Progenitor cell of endocrine pancreas (in vitro differentiated cells): ENCODE measurements at places on chromosomes 1 and 21.

DNA sequence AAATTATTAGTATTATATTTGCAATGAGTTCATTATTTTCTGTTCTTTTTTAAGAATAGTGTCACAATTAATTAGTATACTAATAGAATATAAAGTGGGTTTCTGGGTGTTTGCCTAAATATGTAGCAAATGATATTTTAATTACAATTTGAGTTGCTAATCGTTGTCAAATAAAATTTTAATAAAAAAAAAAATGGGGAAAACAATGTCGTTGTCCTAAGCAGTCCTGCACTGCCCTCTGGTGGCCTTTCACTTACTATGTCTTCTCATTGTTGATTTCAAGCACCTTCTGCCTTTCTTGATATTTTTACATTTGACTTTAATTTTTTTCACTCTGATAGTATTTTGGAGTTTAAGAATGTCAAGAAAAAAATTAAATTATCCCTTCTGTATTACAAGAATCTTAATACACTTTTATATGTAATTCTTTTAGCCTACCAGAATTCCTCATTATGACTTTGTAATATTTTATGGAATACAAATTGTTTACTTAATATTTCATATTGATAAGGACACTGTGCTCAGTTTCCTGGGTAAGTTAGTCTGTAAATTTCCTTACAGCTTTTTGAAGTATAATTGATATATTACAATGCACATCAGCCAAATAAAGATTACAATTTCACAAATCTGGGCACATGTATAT lies 104.5 kb upstream of the FMN2 start:
- DNase-seq = no peak

DNA sequence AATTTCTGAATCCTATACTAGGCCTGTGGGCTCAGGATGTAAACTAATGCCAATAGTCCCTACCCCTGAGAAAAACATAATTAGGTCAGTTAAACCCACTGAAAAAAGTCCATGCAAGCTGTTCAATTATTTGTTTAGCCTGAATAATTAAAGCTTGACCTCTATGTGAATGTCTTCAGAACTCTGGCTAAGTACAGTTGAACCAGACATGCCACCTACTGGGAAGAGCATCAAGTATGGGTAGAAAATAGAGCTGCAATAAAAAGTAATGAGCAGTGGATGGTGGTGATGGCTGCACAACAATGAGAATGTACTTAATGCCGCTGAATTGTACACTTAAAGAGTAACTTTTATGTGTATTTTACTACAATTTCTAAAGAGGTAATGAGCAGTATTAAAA lies 23.6 kb upstream of the SLC19A2 start:
- no peak for DNase-seq

GRCh38 chr1:169786974-169787373 lies 7.7 kb downstream of the METTL18 start:
- DNase-seq = no peak

- DNase-seq = no peak
Measured at GRCh38 chr1:224623743-224624333, 7.7 kb downstream of the CNIH3 start.
